ENCODE measurements at places on chromosomes 5 and 9.

DNA sequence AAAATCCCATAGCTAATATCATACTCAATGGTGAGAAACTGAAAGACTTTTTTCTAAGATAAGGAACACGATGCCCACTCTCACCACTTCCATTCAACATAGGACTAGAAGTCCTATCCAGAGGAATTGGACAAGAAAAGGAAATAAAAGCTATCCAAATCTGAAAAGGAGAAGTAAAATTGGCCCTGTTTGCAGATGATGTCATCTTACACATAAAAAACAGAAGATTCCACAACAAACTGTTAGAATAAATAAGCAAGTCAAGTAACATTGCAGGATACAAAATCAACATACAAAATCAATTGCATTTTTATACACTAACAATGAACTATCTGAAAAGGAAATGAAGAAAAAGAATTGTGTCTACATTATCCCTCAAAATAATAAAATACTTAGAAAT lies 308.0 kb downstream of the MCTP1 start:
- DNase-seq: no peak

DNA sequence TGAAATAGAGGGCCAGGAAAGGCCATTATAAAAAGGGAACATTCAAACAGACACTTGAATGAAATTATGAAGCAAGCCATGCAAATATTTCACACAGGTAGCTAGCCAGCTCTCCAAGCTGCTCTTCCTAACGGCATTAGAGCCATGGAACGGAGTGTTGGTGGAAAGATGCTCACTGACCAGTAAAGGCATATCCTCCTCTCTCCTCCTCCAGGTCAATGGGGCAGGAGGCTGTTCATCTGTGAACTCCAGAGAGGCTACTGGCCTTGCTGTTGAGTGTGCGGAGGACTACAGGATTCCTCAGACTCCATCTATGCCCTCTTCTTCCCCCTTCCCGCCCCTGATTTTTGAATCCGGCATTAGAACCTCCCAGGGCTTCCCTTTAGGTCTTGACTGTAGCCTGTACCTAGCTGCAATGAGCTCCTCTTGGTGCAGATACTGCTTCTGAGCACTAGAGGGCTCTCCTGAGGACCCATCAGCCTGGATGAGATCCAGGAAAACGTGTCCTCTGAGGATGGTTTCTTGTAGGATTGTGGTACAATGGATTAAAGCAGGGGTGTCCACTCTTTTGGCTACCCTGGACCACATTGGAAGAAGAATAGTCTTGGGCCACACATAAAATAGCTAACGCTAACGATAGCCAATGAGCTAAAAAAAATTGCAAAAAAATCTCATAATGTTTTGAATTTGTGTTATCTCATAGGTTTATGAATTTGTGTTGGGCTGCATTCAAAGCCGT lies 162.2 kb downstream of the SREK1 start:
- peak; percentile 62 for DNase-seq

GRCh38 chr5:95727764-95728191 lies 3.4 kb upstream of the RHOBTB3 start:
- no peak for DNase-seq

DNA sequence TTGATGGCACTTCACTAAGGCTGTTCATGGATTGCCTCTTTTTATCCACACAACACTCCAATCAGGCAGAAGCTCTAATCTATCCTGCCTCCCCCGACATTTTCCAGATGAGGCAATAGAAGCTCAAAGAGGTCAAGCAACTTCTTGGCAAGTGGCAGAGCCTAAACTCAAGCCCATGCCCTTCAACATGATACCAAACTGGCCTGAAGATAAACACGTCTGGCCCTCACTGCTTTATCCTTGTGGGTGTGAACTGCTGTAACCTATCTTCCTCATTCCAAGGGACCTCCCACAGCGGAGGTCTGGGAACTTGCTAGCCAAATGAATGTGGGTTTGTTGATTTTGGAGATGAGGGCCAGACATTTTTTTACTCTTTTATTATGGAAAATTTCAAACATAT lies 9.5 kb downstream of the SLC35A4 start:
- DNase-seq: no peak

DNA sequence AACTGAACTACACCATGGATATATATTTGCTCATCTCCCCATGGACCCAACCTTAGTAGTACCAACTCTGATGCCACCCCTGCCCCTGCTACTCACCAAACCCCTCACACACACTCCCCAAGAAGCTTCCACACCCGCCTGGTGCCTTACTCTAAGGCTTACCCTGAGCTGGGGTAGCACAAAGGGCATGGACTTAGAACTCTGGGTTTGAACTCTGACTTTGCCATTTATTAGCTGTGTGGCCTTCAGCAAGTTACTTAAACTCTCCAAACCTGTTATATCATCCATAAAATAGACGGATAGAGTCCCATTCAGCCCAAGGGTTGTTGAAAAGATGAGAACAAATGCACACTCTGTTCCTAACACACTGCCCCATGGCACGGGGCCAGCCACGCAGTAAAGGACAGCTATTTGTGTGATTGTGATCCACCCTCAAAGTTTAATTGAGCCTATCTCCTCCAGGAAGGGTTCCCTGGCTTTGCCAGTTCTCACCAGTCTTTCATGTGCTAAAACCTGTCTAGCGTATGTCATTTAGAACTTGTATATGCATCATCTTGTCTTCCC lies 111.0 kb downstream of the KLHL3 start:
- no peak for DNase-seq

GRCh38 chr9:4422495-4422894 lies 67.8 kb upstream of the SLC1A1 start:
- DNase-seq: no peak

- no peak for DNase-seq
These were observed 9.9 kb downstream of the SLC25A25 start for GRCh38 chr9:128077847-128078503.

- no peak for DNase-seq
These were observed 205.9 kb upstream of the TMEM161B start for GRCh38 chr5:88474574-88474973.

Measured in WERI-Rb-1 (cell line).